ENCODE measurements at places on chromosomes 12 and 14. TPM values are rescaled to one million over a fixed set of nuclear protein-coding genes. Genes with fewer than 3 reads are reported as not detected.

The KLHL33 gene
- 0.13 TPM for total RNA-seq

The SLC7A8 gene
- total RNA-seq, result 75.6 TPM

The AMN gene
- not detected for total RNA-seq

The KRT83 gene
- total RNA-seq, result not detected

The ART4 gene
- total RNA-seq, result 3.5 TPM

The KRT1 gene
- not detected for total RNA-seq

The PPP4R3A gene
- 47.2 TPM for total RNA-seq

The LYZ gene
- 0.19 TPM for total RNA-seq

All from aortic smooth muscle cell (primary cell).